ENCODE measurements at places on chromosomes 4 and X. TPM values are rescaled to one million over a fixed set of nuclear protein-coding genes. Genes with fewer than 3 reads are reported as not detected.

The P2RY4 gene
- polyA plus RNA-seq, result 0.16 TPM

The IGFBP7 gene
- 582 TPM for polyA plus RNA-seq

The AP1S2 gene
- 58.0 TPM for polyA plus RNA-seq

The FGF13 gene
- 31.2 TPM for polyA plus RNA-seq

The CT45A2 gene
- not detected for polyA plus RNA-seq

The GCNA gene
- 2.1 TPM for polyA plus RNA-seq

The CYTL1 gene
- polyA plus RNA-seq, result 8.7 TPM

The PHOX2B gene
- polyA plus RNA-seq, result 0.14 TPM

The ETDA gene
- not detected for polyA plus RNA-seq

The APBB2 gene
- polyA plus RNA-seq, result 47.7 TPM

The VEGFC gene
- 18.9 TPM for polyA plus RNA-seq

The AADAT gene
- polyA plus RNA-seq, result 22.4 TPM

The CLNK gene
- polyA plus RNA-seq, result 1.1 TPM

The HEPH gene
- 54.6 TPM for polyA plus RNA-seq

The JCHAIN gene
- polyA plus RNA-seq, result 1.6 TPM

The ARHGAP10 gene
- 21.2 TPM for polyA plus RNA-seq

The ARAP2 gene
- polyA plus RNA-seq, result 7.1 TPM

The MEPE gene
- not detected for polyA plus RNA-seq

The WDR17 gene
- 7.3 TPM for polyA plus RNA-seq

The TXK gene
- 2.0 TPM for polyA plus RNA-seq

The CENPVL1 gene
- not detected for polyA plus RNA-seq

The RRH gene
- 0.43 TPM for polyA plus RNA-seq

The HTN3 gene
- polyA plus RNA-seq, result not detected

The CRMP1 gene
- 42.9 TPM for polyA plus RNA-seq

The OPHN1 gene
- 8.0 TPM for polyA plus RNA-seq

The TMEM47 gene
- 38.9 TPM for polyA plus RNA-seq

The COX7B2 gene
- polyA plus RNA-seq, result not detected

The FDCSP gene
- 1.3 TPM for polyA plus RNA-seq

The FAM9C gene
- polyA plus RNA-seq, result 0.24 TPM

The UCHL1 gene
- polyA plus RNA-seq, result 103 TPM

The TRIM2 gene
- polyA plus RNA-seq, result 76.5 TPM

The DCAF4L1 gene
- polyA plus RNA-seq, result 0.12 TPM

The MAGEB6 gene
- not detected for polyA plus RNA-seq

The HHIP gene
- polyA plus RNA-seq, result 1.9 TPM

The TMEM187 gene
- 6.0 TPM for polyA plus RNA-seq

The TEX11 gene
- 0.10 TPM for polyA plus RNA-seq

The SSX4 gene
- polyA plus RNA-seq, result not detected

The MAGEB18 gene
- not detected for polyA plus RNA-seq

The XG gene
- polyA plus RNA-seq, result 0.16 TPM

The RAB33A gene
- 0.65 TPM for polyA plus RNA-seq

The ENPP6 gene
- 7.8 TPM for polyA plus RNA-seq

The CT83 gene
- not detected for polyA plus RNA-seq

The TBC1D8B gene
- 6.3 TPM for polyA plus RNA-seq

The STOX2 gene
- 10.5 TPM for polyA plus RNA-seq

The DACH2 gene
- 25.8 TPM for polyA plus RNA-seq

The OGT gene
- polyA plus RNA-seq, result 160 TPM

The HSFX4 gene
- 0.17 TPM for polyA plus RNA-seq

The SOWAHB gene
- polyA plus RNA-seq, result 4.8 TPM

The LIMCH1 gene
- polyA plus RNA-seq, result 120 TPM
